Hepatic stellate cell (primary cell): ENCODE measurements at places on chromosomes 6 and 20.

DNA sequence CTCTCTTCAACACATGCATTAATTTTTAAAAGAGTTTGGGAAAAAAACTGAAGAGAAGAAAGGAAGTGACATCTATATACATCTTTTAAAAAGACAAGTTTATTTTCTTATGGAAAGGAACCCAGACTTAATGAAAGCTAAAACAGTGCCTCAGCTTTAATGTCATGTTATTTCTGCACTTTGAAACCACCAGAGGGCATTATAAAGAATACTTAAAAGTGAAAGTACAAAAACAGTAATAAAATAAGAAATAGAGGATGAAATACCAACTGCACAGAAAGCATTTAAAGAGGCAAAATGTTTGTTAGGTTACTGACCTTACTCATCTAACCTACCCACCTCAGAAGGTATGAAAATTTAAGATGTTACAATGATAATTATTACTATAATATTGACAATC is 98.8 kb downstream of the HUS1B start:
- peak; percentile 20 for DNase-seq

DNA sequence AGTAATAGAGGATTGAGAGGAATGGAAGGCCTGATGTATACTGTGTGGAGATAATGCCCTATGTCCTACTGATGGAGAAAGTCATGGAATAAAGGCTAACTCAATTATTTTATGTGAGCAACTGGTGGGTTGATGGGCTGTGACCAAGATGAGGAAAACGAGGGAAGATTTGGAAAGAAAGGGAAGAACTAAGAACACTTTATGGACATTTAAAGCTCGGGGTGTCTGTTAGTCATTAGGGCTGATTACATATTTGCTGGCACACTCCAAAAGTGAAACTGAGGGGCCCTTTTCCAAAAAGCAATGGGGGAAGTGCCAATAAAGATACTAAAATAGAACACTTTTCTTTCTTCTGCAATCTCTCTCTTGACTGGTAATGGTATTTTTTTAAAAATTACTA is 439.5 kb downstream of the PLCB1 start:
- DNase-seq: no peak

- no peak for DNase-seq
These were observed 2.1 kb downstream of the ZC3H12D start for GRCh38 chr6:149482545-149483333.

DNA sequence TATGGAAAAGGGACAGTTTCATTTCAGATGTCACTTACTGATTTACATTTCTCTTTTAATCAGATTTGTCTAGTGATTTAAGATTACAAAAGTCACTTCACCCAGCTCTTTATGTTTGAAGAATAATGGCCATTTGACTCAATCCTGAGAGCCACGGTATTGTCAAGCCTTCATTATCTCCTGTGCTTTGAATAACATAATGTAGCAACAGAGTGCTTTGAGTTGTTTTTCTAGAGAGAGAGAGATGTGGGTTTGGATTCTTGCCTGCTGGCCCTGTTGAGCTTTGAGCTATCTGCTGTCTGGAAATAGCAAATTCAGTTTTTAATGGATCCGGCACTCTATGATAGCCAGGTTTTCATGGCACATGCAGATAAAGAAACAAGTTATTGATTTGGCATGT is 478.4 kb upstream of the SOX4 start:
- no peak for DNase-seq

DNA sequence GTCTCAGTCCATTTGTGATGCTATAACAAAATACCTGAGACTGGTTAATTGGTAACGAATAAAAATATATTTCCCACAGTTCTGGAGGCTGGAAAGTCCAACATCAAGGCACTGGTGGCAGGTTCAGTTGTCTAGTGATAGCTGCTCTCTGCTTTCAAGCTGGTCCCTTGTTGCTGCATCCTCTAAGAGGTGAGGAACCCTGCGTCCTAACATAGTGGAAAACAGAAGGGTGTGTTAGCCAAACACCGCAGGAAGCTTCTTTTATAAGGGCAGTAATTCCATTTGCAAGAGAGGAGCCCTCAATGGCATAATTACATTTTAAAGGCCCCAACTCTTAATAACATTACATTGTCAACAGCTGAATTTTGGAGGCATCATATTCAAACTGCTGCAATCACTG is 372.7 kb downstream of the ADGRB3 start:
- no peak for DNase-seq

GRCh38 chr20:56358600-56359211 is at the start of gene FAM210B:
Gene FAM210B (plus strand): TSS chr20:56358974. CDS start chr20:56359006, 32 bp downstream.
- DNase-seq: peak; percentile 93

DNA sequence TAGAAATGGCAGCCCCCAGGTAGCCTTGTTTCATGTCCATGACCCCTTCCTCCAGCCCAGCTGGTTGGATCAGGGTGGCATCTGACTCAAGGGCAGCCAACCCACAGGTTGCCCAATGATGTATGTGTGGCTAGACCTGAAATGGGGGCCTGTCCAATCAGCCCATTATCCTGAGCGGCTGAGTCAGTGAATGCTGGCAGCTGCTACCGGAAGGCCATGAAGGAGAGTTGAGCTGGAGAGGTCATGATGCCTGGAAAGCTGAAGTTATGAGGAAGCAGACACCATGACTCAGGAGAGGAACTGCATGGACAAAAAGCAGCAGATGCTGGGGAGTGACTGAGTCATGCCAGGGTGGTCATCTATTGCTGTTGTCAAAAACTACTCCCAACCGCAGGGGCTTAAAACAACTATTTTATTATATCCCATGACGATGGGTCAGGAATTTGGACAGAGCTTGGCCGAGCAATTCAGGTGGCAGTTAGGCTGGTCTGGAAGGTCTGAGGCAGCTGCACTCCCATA is 67.3 kb downstream of the MDGA1 start:
- peak; percentile 97 for DNase-seq

- DNase-seq: no peak
These were observed 683 bp upstream of the C20orf204 start for GRCh38 chr20:64035066-64035932.

DNA sequence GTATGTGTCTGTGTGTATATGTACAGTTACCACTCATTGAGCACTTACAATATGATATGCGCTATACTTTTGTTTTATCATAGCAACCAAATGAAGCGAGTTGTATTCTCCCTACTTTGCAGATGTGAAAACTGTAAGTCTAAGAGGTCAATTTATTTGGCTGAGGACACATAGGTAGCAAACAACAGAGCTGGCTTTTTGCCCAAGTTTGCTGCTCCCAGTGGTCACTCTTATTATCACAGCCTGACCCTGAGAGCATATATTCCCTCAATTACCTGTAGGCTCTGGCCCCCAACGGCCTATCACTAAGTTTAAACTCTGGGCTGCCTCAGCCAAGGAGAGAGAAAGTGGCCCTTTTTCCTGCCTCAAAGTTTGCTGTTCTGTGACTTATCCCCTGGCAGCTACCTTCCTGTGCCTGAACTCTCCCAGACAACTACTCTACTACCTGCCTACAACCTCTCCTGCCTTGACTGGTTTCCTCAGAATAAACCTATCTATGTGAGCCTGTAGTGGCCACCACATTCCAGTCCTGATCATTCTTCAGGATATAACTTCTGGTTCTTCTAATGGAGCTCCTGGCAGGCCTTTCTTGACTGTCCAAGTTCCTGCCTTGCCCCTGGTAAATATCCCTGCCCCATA is 221.8 kb downstream of the FRK start:
- DNase-seq: peak; percentile 6

DNA sequence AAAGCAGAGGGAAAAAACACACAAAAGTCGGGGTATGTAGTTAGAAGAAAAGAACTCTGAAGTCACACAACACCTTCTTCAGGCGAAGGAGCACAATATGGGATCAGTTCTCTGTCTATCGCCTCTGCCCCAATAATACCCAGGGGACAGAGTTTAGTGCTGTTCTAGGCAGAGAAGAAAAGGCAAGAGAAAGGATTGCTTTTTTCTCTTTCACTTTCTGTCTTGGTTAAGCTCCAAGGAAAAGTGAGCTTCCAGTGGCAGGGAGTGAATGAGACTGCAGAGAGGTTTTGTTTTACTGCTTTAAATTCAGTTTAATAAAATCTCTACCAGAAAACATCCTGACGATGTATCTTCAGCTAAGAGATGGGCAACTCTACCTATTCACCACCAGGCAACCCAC is 86.6 kb upstream of the STXBP5 start:
- no peak for DNase-seq

- DNase-seq: no peak
These were observed at the start of gene SMIM28 for GRCh38 chr6:138377844-138378243. Gene SMIM28 (plus strand): TSS chr6:138377905. CDS start chr6:138378073, 168 bp downstream.

- no peak for DNase-seq
These were observed 277.6 kb downstream of the CLIC5 start for GRCh38 chr6:45738057-45738455.

DNA sequence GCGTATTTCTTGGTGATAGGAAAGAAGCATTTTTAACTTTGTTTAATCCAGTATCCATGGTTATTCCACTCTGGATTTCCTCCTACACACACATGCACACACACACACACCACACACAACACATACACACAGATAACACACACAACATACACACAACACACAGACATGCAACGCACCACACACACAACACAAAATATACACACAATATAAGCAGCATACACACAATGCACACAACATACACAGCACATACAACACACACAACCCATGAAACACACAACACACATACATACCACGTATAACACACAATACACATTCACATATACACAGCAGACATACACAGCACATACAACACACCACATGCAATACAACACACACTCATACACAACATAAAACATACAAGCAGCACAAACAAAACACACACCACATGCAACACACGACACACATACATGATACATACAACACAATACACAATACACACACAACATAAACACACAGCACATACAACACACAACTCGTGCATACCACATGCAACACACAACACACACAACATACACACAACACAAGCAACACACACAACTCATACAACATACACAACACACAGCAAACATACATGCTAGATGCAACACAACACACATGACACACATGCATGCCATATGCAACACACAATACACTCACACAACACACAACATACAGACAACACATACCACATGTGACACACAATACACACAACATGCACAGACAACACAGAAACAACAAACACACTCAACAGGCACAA is 13.0 kb downstream of the TTLL2 start:
- DNase-seq: no peak

DNA sequence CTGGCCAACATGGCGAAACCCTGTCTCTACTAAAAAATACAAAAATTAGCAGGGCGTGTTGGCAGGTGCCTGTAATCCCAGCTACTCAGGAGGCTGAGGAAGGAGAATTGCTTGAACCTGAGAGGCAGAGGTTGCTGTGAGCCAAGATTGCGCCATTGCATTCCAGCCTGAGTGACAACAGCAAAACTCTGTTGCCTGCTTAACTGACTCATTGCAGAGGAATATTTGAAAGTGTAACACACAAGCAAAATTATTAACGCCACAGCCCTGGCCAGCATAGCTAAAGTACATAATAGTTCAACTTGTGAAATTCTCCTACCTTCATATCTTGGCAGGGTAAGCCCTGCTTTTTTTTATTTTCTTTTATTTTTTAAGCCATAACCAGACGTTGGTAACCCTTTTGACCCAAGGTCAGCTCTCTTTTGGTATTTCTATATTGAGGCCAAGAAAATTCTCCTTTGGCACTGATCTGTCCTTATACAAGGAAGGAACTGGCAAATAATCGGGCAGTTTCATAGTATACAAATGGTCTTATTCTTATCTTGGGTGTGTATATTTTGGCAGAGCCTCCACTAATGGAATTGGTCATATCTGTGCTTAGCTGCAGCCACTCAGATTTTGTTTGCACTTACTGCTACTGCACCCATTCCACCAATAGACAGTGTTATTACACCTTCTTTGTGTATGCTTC is 4.0 kb upstream of the ADGRF5 start:
- no peak for DNase-seq

DNA sequence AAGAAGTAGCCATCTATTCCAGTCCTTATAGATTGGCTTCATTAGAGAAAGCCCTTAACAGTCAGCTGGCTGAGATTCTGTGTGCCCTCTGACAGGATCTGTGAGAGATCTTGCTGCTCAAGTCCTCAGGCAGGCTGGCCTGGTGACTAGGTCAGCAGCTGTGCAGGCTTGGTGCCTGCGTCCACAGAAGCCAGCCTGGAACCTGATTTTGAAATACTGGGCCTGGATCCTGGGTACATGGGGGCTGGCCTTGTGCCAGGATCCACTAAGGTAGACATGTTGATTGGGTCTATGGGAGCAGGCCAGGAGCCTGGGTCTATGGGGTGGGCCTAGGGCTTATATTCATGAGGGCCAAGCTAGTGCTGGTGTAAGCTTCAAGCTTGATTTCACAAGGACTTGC is 381.8 kb upstream of the MARCKS start:
- DNase-seq: no peak

- no peak for DNase-seq
These were observed 668.2 kb downstream of the DHX35 start for GRCh38 chr20:39630215-39630908.

DNA sequence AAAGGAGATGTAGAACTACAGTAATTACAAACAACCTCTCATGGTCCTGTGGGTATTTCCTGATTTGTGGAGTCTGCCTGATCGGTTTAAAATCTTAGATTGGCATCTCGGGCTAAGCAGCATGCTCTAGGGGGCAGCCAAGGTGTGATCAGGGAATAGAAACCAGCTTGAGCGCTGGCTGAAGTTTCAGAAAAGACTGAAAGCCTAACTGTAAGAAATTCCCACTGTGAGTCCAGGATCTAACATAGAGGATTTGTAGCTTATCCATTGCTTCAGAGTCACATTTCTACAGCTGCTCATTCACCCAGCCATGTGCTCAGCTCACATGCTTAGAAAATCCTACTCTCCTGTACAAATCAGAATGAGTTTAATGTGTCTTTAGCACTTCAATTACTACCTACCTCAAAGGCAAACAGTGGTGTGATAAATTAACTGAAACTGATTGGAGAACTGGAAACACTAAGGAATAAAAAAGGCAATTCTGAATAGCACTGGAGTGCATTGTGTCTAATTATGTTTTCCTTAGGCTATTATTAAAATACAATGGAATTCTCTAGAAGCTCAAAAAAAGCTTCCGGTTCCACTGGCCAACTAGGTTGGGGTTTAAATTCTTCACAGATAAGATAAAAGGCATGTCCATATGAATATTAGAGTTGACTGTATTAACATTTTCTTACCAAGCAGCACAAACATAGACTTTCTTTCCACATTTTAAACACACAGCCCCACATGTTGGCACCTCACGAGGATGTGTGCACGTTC is 73.8 kb upstream of the MPC1 start:
- DNase-seq: no peak

DNA sequence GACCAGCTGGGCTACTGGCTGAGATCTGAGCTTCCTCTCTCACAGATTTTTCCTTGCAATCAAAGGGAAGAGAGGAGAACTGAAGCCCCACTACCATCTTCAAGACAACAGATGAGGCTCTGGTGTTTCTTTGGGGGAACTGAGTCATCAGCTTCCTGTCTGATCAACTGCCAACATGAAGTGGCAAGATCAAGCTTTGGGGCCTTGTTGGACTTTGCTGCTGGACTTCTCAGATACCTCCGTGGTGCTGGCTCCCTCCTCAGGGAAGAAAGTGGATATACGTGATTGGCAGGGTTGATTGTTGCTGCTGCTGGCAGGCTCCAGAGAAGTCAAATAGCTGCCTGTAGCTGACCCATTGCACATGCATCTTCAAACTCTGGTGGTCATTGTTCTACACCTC is 3.6 kb upstream of the TOX2 start:
- peak; percentile 34 for DNase-seq

GRCh38 chr20:48773837-48774418 is 53.9 kb downstream of the PREX1 start:
- no peak for DNase-seq
